ENCODE measurements at places on chromosomes 1 and 21. TPM values are rescaled to one million over a fixed set of nuclear protein-coding genes. Genes with fewer than 3 reads are reported as not detected.

GRCh38 chr21:33650929-33651509 lies 8.7 kb downstream of the ITSN1 start:
- H3K27me3 ChIP-seq = no peaks in the 10 kb centered on the region
- no peak overlapping the region for H3K27ac ChIP-seq
- H3K36me3 ChIP-seq = peaks cover 1% of the 10 kb centered on the region

FCGR1A gene
- total RNA-seq = not detected

GRCh38 chr1:210117681-210118170 lies 114.9 kb upstream of the SERTAD4 start:
- H3K36me3 ChIP-seq = no peaks in the 10 kb centered on the region
- H3K27ac ChIP-seq = no peak overlapping the region
- no peak overlapping the region for H3K4me3 ChIP-seq
- no peaks in the 10 kb centered on the region for H3K4me1 ChIP-seq
- no peaks in the 10 kb centered on the region for H3K27me3 ChIP-seq

- H3K27me3 ChIP-seq = no peaks in the 10 kb centered on the region
- no peak overlapping the region for H3K4me3 ChIP-seq
- H3K4me1 ChIP-seq = peaks cover 14% of the 10 kb centered on the region
- H3K27ac ChIP-seq = no peak overlapping the region
- no peaks in the 10 kb centered on the region for H3K36me3 ChIP-seq
These were observed 57.9 kb upstream of the SSBP3 start for GRCh38 chr1:54464031-54464476.

Data from H9 (cell line).